Karpas-422 (cell line): ENCODE measurements at places on chromosomes 2 and 18. TPM values are rescaled to one million over a fixed set of nuclear protein-coding genes. Genes with fewer than 3 reads are reported as not detected.
A peak's percentile ranks its signal among the peaks of the same experiment; 100 is the strongest.

GAL3ST2 gene
- not detected in 2 replicates for total RNA-seq

DNA sequence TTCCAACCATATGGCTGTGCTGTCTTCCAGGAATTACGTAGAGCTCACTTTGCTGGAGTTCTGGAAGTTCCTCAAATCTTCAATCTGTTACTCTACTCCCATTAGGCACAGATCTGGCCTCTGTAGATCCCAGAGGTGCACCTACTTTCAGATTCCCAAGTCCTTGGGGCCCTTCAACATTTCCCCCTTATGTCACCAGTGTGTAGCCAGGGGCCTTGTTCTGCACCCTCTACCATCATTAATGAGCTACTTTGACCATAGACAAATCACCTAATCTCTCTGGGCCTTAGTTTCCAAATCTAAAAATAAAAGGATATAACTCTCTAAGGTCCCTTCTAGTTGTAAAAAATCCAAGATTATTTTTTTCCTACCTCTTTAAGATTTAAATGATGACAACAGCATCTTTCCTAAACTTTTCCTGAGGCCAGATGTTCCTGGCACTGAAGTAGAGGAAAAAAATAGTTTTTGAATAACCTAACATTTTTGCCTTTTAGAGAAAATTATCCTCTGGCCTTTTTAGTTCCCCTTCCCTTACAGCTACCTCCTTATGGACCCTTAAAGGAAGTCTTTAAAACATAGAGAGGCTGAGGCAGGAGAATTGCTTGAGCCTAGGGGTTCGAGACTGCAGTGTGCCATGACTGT, 31.0 kb upstream of the WIPF1 start:
- H3K4me1 ChIP-seq = peaks cover 99% of the 10 kb centered on the region
- DNase-seq = no peak
- peak overlapping the region; percentile 88 for H3K27ac ChIP-seq
- H3K4me3 ChIP-seq = no peak overlapping the region
- H3K36me3 ChIP-seq = peaks cover 57% of the 10 kb centered on the region

GRHL1 gene
- total RNA-seq = 1.3 TPM in 1 of 2 replicates, not detected in the other

UGT1A9 gene
- not detected in 2 replicates for total RNA-seq

SULT1C2 gene
- total RNA-seq = not detected in 2 replicates

DNA sequence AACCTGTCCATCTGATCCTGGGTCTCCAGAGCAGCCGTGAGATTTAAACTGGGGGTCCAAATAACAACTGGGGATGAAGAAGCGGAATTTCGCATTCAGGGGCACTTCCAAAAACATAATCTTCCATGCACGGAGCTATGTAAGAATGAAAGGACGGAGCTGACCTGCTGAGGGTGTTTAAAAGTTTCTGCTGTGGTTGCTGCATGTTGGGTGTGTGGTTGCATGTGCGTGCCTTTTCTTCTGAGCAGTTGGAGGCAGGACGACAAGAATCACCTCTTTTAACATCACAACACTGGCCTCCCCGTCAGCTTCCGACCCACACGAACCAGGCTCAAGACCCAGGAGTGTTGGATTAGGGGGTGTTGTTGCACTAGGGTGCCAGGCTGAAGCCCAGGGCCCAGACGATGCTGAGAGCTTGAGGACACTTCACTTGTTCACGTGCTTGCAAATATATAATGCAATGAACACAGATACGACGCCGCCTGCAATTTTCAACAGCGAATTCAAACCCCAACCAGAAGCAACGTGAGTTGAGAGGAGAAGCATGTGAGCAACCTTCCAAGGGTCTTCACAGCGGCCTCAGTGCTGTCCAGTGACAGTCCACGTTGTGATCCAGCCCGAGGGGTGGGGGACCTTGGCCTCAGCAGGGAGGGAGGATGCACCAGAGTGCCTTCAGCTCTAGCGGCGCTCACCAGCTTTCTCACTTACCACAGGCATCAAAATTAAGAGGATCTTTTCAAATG, 76.0 kb upstream of the SALL3 start:
- H3K4me3 ChIP-seq = no peak overlapping the region
- H3K27me3 ChIP-seq = no peaks in the 10 kb centered on the region
- H3K4me1 ChIP-seq = no peaks in the 10 kb centered on the region
- H3K36me3 ChIP-seq = no peaks in the 10 kb centered on the region

TSHZ1 gene
- 4.7 and 5.7 TPM in 2 replicates for total RNA-seq

GRCh38 chr2:137167651-137168050, 402.3 kb downstream of the THSD7B start:
- no peak overlapping the region for H3K4me3 ChIP-seq
- H3K36me3 ChIP-seq = no peaks in the 10 kb centered on the region
- DNase-seq = no peak
- no peak overlapping the region for H3K27ac ChIP-seq

GPR55 gene
- total RNA-seq = 2.9 and 9.5 TPM in 2 replicates

GCKR gene
- not detected in 2 replicates for total RNA-seq

- no peaks in the 10 kb centered on the region for H3K27me3 ChIP-seq
- no peaks in the 10 kb centered on the region for H3K4me1 ChIP-seq
- DNase-seq = no peak
- no peak overlapping the region for H3K4me3 ChIP-seq
- no peaks in the 10 kb centered on the region for H3K36me3 ChIP-seq
- H3K27ac ChIP-seq = no peak overlapping the region
These were observed 13.1 kb downstream of the KLF11 start for GRCh38 chr2:10056439-10056838.

IGFBP2 gene
- not detected in 2 replicates for total RNA-seq

C2orf80 gene
- not detected in 2 replicates for total RNA-seq

DNA sequence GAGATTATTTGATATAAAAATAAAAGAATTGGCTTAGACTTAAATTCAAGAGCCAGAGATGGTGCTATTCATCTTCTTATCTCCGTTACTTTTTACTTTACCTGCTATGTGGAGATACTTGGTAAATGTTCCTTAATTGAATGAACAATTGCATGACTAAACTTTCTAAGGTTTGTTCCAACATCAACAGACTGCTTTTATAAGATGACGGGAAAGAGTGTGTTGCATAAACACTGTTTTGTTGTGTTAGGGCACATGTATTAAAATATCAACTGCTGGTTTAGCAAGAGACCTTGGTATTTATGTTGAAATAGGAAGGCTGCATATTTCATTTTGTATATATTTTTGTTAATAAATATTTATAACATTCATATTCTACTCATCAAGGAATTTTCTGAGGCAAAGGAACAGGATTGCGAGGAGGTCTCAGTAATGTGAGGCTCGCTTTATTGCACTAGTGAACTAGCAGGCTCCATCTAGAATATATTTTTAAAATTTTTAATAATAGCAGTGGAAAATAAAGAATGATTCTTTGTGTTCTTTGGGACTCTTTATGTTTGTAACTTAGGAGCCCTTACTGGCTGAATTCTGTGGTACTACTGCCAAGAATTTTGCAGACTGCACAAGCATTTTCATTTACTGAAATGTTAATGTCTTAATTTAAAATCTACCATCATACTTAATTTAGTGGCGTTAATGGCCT, 10.7 kb upstream of the NFE2L2 start:
- H3K27me3 ChIP-seq = no peaks in the 10 kb centered on the region
- no peak overlapping the region for H3K27ac ChIP-seq
- peaks cover 16% of the 10 kb centered on the region for H3K4me1 ChIP-seq
- no peak for DNase-seq

DNA sequence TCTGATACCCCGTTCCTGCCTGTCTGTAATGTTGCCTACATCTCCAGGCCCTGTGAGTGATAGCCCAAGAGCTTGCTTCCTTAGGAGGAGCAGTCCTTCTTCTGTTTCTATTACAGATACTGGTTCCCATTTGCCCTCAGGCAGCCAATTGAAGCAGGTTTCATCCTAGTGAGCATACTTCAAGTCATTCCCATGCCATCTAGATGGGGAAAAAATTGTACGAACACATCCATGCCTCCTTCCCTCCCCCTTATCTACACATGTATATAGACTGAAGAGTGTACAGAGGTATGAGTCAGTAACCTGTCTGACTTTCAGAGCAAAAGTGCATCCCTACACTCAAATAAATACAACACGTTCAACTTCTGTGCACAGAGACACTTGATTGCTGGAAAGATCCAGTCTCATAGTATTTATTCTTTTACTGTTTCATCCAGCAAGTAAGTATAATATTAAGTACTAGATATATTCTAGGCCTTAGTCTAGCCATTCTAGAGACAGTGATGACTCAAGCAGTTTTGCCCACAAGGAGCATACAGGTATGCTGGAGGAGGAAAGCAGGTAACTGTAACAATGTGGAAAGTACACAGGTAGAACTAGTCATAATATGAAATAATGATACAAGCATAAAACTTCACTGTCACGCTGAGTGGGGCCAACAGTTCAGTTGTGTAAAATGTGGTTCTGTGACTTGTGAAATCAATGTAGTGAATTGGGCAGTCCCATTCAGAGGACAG, 153.4 kb downstream of the MGAT5 start:
- DNase-seq = no peak
- H3K4me1 ChIP-seq = peaks cover 42% of the 10 kb centered on the region
- H3K27ac ChIP-seq = no peak overlapping the region
- H3K4me3 ChIP-seq = no peak overlapping the region
- no peaks in the 10 kb centered on the region for H3K27me3 ChIP-seq

DNA sequence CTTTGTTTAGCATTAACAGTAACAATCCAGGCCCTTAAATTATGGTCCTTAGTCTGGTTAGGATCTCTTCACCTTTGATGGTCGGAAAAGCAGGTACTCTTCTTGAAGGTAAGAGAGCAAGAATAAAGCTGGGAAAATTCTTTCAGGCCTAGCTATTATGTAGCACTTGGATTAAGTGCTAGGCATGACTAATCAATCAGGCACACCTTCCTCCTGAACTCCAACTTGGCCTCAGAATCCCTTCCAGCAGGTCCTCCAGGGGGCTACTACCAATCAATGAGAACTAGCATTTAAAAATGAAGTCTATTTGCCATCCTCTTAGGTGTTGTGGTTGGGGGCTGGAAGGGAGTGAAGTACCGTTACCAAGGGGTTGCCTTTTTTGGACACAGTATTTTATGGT, 3.7 kb downstream of the SMYD1 start:
- DNase-seq = no peak
- no peaks in the 10 kb centered on the region for H3K4me1 ChIP-seq
- no peak overlapping the region for H3K27ac ChIP-seq
- H3K27me3 ChIP-seq = no peaks in the 10 kb centered on the region
- H3K4me3 ChIP-seq = no peak overlapping the region

DSEL gene
- not detected in 2 replicates for total RNA-seq
